ENCODE measurements at places on chromosomes 11 and 22.

DNA sequence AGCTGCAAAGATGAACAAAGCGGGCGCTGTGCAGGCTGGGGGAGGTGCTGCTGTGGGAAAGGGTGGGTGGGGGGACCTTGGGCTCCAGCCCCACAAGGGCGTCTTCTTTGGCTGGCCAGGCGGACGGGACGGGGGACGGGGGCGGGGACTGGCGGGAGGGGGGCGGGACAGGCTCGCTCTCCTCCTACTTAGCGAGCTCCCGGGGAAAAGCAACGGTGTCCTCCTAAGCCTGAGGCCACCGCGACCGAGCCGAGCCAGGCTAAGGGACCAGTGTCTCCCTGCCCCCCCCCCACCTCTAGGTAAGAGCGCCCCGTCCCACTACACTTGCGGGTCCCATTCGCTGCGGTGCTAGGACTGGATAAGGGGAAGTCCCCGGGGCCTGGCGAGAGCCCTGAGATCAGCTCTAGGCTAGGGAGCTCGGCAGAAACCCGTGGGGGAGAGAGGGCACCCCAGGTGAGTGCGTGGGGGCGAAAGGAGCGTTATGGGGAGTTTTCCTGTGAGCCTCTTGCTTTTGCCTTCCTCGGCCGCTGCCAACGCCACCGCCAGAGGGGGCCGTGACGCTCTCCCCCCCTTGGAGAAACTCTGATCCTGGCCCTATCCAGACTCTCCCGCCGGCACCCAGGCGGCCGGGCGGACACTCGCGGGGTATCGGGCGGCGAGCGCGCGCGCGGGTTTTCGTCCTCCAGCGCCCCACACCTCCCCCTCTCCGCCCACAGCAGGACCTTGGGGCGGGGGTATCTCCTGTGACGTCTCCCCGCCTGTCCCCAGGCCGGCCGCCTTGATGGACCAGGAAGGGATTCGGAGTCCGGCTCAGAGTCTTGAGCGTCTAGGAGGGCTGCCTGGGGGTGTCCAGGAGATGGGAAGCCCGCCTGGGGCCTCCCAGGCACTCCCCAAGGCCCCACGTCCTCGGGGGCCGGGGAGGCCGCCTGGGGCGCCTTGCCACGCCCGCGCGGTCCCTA lies at the start of gene PHLDB1:
TSS of gene PHLDB1 (plus strand) at position 215 of the 959 bp plus-strand sequence. CDS start 6,222 bp downstream, outside the sequence.
- no peak for DNase-seq

GRCh38 chr11:67158221-67158620 lies 39.2 kb downstream of the KDM2A start:
- no peak for DNase-seq

DNA sequence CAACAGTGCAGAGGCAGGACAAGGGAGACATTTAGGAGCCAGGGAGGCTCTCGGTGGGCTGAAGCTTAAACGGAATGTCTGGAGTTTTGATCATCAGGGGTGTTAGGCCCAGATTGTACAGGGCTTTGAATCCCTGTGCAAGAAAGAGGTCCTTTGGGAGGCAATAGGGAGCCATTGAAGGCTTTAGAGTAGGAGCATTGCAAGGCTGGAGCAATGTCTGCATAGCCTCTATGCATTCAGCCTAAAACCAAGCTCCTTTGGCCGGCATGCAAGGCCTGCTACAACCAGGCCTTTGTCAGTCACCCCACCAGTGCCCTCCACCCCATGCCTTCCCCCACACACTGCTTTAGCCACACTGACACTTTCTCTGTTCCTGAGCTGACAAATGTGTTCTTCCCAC lies 47.4 kb upstream of the FGF3 start:
- no peak for DNase-seq

DNA sequence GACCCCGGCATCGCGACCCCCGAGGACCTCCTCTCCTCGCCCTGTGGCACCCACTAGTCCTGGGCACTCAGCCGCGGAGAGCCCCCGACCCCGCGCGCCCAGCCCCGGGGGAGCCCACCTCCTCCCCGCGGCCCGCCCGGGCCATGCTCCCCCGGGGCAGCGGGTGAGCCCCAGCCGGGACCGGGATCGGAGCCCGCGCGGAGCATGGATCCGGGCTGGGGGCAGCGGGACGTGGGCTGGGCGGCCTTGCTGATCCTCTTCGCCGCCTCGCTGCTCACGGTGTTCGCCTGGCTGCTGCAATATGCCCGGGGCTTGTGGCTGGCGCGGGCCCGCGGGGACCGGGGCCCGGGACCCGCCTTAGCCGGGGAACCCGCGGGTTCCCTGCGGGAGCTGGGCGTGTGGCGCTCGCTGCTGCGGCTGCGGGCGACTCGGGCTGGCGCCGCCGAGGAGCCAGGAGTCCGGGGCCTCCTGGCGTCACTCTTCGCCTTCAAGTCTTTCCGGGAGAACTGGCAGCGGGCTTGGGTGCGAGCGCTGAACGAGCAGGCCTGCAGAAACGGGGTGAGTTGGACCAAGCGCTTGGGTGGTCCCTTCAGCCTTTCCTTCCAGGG lies 498 bp downstream of the C2CD2L start:
- DNase-seq = no peak

DNA sequence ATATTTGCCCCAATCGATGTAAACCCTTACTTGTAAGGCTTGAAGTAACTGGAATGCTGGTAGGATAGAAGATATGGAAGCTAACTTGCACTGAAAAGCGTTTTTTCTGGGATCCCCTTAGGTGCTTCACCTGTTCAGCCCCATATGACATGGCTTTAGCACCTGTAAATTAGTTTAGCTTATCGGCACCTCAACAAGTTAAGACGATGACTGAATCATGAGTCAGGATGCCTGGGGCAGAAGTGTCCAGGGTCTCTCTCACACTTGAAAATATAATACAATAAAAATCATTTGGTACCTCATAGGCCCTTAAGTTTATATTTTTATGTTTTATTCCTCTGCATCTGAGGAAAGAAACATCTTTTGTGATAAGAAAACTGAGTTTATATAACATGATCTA lies 409.2 kb upstream of the LRRC4C start:
- DNase-seq = no peak

DNA sequence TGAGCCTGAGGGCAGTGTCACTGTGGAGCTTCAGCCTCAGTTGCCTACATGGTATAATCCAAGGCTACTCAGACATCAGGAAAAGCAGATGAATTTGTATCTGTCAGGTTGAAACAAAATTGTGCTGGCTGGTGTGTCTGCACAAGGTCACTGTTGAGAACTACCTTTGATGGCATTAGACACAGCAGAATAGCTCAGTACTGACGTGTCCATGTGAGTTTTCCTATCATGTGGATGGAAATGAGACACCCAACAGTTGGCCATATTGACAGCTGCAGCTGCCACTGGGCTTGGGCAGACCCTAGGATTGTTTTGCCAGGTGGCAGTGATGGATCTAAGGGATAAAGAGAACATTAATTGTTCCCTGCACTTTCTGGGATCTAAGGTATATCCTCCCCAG lies 15.8 kb downstream of the CCDC134 start:
- DNase-seq = no peak

DNA sequence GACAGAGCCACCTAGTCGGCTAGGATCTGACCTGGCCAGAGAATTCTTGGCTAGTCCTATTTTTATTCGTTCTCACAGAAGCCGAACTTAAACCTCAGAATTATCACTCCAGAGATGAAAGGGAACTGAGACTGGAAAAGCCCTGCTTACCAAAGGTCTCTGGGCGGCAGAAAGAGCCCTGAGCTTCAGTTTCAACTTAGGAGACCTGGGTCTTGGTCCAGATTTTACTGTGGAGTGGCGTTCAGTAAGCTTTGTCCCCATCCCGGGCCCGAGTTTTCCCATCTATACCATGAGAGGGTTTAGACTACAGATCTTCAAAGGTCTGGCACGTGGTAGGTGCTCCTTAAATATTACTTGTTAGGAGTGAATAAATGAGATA lies 516 bp downstream of the NEU3 start:
- no peak for DNase-seq
